HS-27A (cell line): ENCODE measurements at places on chromosomes 3 and 15.

DNA sequence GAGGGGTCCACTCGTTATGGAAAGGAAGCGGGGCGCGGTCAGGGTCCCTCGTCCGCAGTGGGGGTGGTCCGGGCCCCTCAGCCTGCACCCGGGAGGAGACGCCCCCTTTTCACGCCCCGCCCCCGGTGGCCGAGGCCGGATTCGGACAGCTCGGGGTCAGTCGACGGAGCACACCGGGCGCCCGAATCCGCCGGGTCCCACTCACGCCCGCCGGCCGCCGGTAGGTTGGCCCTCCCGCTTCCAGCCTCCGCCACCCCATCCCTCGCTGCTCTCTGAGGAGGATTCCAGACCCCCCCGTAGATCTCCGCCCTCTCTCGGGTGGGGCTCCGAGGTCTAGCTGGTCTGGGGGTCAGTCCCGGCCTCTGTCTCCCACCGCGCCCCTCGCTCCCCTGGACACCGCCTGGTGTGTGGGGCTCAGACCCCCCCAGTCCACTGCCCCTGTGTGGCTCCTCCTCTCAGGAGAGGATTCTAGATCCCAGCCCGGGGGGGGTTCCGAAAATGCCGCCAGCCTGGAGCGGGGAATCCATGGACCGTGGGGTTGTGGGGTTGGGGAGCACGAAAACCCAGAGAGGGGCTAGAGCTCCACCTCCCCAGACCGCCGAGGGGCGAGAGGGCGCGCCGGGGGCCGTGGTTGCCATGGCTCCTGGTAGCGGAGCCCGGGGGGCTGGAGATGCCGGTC is 725 bp downstream of the CHL1 start:
- no peak for DNase-seq

GRCh38 chr15:62125773-62126172 is 39.3 kb downstream of the C2CD4B start:
- no peak for DNase-seq

GRCh38 chr15:93837450-93837849 is 393.9 kb upstream of the MCTP2 start:
- DNase-seq = no peak

GRCh38 chr3:138442433-138442832 is 8.0 kb downstream of the ESYT3 start:
- peak; percentile 33 for DNase-seq

GRCh38 chr3:138418601-138419206 is 15.7 kb upstream of the ESYT3 start:
- DNase-seq = no peak

DNA sequence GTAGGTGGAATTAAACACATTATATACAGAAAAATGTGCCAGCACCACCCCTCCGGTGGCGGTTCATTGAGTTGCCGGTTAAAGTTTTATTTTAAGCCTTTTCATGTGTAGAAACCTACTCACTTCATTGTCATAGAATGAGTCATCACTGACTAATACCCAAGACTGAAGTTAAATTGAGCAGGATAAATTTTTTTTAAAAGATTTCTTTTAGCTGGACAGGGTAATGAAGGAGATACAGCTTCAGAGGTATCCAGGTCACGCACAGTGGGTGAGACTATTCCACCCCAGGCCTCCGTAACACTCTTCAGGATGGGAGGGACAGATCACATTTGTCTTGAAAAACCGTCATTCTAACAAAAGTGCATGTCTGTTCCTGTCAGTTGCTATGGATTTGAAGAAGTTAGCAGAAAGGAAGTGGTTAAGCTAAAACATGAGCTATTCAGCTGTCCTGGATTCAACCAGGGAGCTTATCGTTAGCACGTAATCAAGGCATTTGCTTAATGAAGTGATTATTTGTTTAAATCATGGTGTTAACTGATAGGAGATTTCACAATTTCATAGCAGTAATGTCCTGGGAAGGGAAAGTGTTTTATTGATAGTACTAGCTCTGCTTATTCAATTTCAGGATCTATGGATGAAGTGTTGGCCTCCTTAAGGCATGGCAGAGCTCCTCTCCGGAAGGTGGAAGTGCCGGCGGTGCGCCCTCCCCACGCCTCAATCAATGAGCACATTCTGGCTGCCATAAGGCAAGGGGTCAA is 23.4 kb downstream of the WHAMM start:
- DNase-seq = peak; percentile 87

DNA sequence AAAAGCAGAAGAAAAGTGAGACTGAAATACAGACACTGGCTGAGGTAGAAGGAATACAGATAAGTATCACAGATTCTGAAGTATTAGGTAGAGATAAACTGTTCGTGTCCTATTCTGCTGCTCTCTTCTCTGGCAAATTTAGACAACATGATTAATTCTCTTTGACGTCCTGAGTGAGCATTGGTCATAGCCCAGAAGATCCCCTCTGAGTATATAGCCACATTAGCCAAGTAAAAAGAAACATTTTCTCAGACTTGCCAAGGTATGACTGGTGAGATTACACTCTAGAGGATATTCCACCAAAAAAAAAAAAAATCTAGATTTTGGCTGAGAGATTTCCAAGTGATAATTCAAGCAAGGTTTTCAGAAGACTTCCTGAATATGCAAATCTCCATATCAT is 111.4 kb upstream of the ALCAM start:
- no peak for DNase-seq

GRCh38 chr3:70094197-70094596 is 94.7 kb downstream of the SAMMSON start:
- no peak for DNase-seq

- no peak for DNase-seq
Measured at GRCh38 chr3:182303169-182303568, 490.1 kb upstream of the ATP11B start.

- DNase-seq = no peak
Measured at GRCh38 chr15:88841236-88841635, 38.0 kb downstream of the ACAN start.

GRCh38 chr3:195094191-195094921 is 176.6 kb downstream of the XXYLT1 start:
- no peak for DNase-seq
